ENCODE measurements at places on chromosomes 1 and 21.

DNA sequence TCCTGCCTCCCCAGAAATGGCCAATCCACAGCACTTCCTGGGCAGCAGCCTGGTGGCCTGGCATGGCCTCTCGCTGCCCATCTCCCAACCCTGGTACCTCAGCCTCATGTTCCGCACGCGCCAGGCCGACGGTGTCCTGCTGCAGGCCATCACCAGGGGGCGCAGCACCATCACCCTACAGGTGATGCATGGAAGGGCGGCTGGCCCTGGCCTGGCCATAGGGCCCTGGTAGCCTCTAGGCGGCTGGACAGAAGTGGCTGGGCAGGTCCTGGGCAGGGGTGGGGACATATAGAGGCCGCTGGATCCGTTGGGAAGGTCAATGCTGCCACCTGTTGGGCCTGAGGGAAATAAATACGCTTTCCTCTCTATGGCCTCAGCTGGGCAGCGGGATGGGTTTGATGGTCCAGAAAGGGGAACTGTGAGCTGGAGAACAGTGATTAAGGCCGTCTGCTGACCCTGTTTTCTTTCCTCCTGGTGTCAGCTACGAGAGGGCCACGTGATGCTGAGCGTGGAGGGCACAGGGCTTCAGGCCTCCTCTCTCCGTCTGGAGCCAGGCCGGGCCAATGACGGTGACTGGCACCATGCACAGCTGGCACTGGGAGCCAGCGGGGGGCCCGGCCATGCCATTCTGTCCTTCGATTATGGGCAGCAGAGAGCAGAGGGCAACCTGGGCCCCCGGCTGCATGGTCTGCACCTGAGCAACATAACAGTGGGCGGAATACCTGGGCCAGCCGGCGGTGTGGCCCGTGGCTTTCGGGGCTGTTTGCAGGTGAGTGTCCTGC is 14.4 kb downstream of the CELSR2 start:
- DNase-seq, result peak; percentile 59

DNA sequence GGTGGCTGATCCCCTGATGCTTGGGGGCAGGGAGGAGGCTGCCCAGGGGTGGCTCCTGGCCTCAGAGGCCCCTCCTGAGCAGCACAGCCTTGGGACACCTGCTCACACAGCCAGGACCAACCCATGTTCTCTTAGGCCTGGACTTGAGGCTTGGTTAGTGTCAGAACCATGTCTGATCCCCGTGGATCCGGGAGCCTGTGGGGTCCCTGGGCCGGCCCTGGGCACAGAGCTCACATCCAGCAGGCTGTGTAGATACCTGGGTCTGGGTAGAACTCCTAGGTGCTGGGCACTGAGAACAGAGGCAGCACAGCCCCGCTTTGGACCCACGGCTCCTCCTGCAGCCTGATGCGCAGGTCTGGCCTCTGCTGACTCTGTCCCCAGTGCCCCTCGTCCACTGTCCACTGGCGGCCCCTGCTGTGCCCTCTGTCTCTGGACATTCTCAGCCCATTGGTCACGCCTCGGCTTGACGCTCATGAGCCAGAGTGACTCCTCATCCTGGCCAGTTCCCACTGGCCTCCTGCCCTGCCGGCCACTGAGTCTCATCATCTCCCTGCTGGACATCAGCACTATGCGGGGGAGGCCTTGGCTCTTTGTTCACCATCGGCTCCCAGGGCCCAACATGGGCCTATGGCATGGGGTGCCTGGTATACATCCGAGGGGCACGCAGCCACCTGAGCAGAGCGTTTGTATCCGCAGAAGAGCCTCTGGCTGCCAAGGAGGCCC is 70.2 kb downstream of the TRIM11 start:
- DNase-seq, result no peak

- DNase-seq, result peak; percentile 44
Observed at GRCh38 chr1:162690672-162691434, 58.6 kb downstream of the DDR2 start.

DNA sequence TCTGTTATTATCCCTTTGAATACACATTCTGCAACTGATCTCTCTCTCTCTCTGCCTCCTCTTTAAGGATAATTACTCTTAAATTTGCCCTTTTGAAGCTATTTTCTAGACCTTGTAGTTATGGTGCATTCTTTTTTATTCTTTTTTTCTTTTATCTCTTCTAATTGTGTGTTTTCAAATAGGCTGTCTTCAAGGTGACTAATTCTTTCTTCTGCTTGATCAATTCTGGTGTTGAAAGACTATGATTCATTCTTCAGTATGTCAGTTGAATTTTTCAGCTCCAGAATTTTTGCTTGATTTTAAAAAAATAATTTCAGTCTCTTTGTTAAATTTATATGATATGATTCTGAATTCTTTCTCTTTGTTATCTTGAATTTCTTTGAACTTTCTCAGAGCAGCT is 95.6 kb upstream of the GPR52 start:
- DNase-seq, result no peak

DNA sequence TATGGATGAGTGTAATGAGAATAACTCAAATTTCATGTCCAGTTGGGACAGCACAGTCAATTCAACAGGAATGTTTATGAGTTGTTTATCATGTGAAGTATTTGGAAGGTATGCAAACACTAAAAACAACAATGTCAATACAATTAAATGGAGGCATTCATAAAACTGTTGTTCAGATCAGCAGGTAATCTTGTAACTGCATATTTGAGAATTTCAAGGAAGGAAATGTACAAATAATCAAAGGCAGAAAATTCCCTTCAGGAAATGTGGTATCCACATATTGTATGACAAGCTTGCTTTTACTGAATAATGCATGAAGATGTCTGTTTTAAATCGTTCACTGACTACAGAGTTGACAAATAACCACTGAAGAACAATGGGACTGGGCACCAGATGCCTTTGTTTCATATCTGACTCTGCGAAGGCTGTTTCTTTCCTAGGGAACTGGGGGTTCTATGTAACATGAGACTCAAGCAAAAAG is 198.3 kb downstream of the LTN1 start:
- DNase-seq, result no peak
